T-helper 9 cell (primary cell): ENCODE measurements at places on chromosomes 7 and 10.

DNA sequence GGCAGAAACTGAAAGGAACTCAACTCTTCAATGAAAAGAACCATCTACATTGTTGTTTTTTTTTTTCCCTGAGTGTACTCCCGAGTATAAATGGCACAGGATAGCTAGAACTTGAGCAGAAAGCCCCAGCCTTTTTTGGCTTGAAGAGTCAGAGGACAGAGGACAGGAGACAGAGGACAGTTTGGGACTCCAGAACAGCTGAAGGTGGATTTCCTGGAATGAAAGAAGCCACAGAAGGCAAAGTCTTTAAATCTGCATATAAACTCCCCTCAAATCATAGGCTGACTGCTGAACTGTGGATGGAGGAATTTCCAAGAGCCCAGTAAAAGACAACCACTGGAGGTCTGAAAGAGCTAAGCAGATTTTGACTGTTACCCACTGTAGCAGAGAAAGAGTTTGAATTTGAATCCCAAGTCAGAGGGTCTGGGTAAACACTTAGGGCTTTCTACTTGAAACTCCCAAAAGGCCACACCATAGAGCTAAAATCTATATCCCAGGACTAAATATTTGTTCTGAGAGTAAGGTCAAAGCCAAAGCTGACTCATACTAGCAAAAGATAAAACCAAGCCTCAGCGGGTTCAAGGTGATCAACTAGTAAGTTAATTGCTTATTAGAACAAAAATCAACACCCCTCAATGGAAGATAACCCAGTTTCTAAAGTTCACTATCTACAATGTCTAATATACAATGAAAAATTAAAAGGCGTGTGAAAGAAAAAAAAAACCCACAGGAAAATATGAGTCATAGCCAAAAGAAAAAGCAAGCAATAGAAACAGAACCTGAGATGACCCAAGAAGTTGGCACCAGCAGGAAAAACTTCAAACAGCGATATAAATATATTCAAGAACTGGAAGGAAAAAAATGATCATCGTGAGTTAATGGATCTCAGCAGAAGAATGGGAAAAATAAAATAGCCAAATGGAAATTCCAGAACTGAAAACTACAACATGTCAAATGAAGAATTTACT lies 1.8 kb upstream of the OPN1SW start:
- DNase-seq = no peak

- DNase-seq = no peak
These were observed 63.4 kb downstream of the HDAC9 start for GRCh38 chr7:18558910-18559309.

DNA sequence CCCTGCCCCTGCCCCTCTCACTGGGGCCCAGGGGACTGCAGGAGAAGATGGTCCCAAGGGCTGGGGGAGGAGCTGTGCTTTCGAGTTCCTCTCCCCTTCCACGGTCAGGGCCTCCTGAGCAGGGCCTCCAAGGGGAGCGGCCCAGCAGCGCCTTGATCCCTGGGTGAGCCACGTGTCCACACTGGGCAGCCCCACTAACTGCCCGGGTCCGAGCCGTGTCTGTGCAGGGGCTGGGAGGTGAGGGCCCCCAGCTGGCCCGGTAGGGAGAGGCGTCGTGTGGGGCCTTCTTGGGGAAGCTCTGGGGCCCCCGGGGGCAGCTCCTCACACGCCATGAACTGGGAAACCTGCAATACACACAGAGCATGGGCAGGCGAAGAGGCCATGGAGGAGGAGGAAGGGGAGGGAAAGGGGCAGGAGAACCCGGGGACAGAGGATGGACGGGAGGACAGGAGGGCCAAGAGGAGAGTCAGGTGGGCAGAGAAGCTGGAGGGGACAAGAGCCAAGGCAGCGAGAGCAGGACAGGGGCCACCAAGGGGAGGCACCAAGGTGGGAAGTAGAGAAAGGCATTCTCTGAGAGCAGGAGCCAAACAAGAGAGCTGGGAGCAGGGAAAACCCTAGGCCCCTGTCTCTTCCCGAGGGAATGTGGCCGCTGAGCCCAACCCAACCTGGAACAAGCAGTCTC lies 32.8 kb downstream of the KCNH2 start:
- DNase-seq = no peak

- no peak for DNase-seq
These were observed 47.6 kb downstream of the PDGFA start for GRCh38 chr7:471866-472639.

DNA sequence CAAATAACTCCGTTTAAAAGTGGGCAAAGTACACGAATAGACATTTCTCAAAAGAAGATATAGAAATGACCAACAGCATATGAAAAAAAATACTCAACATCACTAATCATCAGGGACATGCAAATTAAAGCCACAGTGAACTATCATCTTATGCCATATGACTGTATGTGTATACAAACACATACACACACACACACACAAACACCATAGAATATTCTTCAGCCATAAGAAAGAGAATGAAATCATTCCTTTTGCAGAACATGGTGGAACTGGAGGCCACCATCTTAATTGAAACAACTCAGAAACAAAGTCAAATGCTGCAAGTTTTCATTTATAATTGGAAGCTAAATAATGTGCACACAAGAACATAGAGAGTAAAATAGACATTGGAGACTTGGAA lies 1019.4 kb downstream of the KCNMA1 start:
- DNase-seq = no peak

GRCh38 chr10:50394832-50395231 lies 143.5 kb upstream of the ASAH2 start:
- no peak for DNase-seq

GRCh38 chr10:71436268-71437125 lies 39.8 kb downstream of the CDH23 start:
- DNase-seq = no peak

DNA sequence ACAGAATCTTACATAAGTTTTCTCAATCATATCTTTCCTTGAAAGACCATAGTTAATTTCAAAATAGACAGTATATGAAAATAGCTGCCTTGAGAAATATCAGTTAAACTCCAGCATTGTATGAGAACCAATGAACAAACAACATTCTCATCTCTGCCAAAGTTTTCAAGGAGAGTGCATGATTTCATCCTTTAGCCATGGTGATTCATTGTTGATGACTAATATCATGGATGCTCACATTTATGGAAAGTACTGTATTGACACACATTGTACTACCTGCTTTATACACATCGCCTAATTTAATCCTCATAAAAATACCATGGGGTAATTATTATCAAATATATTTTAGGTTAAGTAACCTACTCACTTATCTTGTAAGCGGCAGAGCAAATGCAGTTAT lies 250.3 kb downstream of the CNTNAP2 start:
- DNase-seq = no peak

- DNase-seq = no peak
These were observed 622.2 kb downstream of the POM121L12 start for GRCh38 chr7:53657586-53657985.

GRCh38 chr7:831596-832166 lies 595 bp upstream of the SUN1 start:
- no peak for DNase-seq

- no peak for DNase-seq
These were observed 173.3 kb downstream of the SLC16A9 start for GRCh38 chr10:59536167-59537014.

DNA sequence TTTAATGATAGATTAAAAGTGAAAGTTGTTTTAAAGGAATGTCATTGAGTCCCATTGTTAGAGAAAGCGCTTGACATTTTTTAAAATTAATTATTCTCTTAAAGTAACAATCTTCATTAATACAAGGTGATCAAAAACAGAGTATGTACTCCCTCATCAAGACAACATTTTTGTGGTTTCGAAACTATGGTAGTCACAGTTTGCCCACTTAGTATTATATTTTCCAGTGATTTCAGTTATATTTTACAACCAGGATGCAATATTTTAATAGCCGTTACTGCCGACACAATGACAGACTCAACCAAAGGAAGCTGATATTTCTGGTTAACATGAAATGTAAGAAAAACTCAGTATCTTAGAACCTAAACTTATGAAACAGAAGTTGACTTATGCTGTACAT lies 31.3 kb downstream of the MKX start:
- DNase-seq = no peak

DNA sequence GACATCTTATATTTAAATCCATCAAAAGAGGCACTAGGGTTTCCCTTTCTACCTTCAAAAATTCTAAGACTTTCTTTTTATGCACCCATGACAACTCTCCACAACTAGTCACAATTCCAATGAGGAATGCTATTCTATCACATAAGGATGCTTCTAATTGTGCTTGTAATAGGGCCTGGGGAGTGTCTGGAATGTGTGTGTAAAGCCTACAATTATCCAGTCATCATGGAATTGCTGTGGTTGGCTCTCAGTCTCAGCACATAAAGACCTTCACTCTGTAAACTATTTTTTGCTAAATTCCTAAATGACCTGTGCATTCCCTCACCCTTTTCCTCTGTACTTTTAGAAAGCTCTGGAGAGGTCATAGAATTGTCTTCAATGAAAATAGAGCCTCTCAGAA lies 86.7 kb downstream of the EPDR1 start:
- DNase-seq = no peak

- DNase-seq = no peak
These were observed 103.0 kb upstream of the LRRTM3 start for GRCh38 chr10:66822801-66823200.

GRCh38 chr10:121323443-121323842 lies 274.8 kb downstream of the FGFR2 start:
- DNase-seq = no peak

GRCh38 chr10:94546901-94547185 lies 1.3 kb downstream of the HELLS start:
- DNase-seq = no peak

GRCh38 chr7:35652124-35652523 lies 42.8 kb downstream of the HERPUD2 start:
- no peak for DNase-seq

DNA sequence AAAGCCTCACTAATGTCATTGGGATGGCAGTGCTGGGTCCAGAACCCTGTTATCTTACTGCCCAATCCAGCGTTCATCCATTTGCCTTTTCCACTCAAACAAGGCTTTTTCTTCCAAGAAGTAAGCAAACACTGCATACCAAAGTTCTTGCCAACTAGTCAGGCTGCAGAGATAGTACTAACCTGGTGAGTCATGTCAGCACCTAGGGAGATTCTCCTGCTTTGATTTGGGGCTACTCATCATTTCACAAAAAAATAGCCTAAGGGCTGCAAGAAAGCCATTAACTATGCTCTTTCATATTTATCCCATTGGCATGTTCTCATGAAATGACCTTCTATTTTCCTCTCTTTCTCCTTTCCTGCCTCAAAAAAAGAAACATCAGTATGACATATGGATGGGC lies 142.6 kb downstream of the TWIST1 start:
- DNase-seq = no peak
